ENCODE measurements at places on chromosomes 7 and 10. TPM values are rescaled to one million over a fixed set of nuclear protein-coding genes. Genes with fewer than 3 reads are reported as not detected.

- no peak for DNase-seq
These were observed 2.0 kb downstream of the FBXL15 start for GRCh38 chr10:102422545-102423129.

DNA sequence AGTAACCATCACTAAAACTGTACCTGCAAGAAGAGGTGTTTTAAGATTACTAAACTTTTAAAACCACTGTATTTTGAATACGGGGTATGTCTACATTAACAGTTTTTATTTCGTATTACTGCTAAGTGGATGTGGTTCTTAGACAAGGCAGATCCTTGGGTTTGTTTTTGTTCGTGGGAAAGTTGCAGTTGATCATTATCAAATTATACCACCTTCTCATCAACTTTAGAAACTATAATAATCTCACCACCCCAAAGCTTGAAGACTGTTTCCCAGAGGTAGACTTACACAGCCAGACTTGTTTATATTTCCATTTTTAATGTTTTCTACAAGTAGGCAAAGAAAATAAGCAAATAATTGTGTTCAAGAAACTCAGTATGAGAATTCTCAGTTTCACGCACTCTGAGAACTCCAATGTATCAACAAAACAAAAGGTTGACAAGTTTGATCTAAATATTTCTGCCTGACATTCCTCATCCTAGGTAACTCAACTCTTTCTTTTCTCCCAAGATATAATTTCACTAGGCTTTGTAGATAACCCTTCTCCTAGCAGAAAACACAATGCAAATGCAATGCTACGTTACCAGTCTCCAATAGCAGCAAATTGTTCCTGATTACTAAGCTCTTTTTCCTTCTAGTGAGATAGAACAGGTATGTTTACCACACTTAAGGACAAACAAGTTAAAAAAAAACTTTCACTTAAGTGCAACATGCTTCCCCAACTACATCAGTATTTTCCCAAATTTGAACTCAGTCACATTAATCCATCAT lies 36.0 kb downstream of the IGF2BP3 start:
- no peak for DNase-seq

GRCh38 chr10:11411926-11412545 lies 199.4 kb downstream of the USP6NL start:
- no peak for DNase-seq

DNA sequence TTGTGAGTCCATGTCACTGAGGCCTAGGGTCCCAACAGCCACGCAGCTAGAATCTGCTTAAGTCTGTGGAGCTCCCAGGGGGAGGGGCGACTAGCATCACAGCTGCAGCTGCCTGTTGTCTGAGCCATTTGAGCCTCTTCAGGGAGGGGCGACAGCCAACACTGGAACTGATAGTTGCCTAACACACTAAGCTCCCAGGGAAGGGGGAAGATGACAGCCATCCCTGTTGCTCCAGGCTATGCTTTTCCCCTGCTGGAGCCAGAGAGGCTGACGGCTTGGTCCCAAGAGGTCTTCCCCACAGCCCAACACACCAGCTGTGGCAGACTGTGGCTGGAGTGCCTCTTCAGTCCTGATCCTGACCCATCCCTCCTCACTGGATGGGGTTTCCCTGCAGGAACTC lies 817.5 kb downstream of the NXPH1 start:
- no peak for DNase-seq

Gene GIMAP4
- polyA plus RNA-seq: 20.1 TPM

Gene PLA2G12B
- polyA plus RNA-seq: 0.16 TPM

Gene MMRN2
- 18.5 TPM for polyA plus RNA-seq

Measured in forelimb muscle (tissue), 1 donor.